ENCODE measurements at places on chromosomes 12 and 14.

DNA sequence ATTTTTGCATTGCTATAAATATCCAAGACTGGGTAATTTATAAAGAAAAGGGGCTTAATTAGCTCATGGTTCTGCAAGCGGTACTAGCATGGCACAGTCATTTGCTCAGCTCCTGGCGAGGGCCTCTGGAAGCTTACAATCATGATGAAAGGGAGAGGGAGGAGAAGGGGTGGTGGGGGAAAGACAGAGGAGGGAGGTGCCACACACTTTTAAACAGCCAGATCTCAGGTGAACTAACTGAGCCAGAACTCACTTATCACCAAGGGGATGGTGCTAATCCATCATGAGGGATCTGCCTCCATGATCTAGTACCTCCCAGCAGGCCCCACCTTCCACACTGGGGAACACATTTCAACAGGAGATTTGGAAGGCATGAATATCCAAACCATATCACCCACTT is 476.3 kb downstream of the PCNX1 start:
- no peak for DNase-seq

DNA sequence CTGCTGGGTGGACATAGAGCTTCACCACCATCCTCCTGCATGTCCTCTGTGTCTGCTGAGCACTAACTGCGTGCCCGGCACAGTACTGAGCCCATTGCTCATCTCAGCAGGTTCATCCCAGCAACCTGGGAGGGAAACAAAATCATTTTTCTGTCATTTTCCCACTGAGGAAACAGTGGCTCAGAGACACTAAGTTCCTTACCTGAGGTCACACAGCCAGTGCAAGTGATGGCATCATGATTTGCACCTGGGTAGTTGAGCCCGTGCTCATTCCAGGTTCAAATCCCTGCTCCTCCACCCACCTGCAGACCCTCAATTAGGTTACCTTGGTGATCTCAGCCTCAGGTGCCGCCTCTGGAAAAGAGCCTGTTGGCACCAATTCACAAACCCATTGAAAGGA is 23.4 kb downstream of the RNFT2 start:
- no peak for DNase-seq

- DNase-seq, result no peak
These were observed 68.4 kb downstream of the CRACR2A start for GRCh38 chr12:3684449-3685051.

DNA sequence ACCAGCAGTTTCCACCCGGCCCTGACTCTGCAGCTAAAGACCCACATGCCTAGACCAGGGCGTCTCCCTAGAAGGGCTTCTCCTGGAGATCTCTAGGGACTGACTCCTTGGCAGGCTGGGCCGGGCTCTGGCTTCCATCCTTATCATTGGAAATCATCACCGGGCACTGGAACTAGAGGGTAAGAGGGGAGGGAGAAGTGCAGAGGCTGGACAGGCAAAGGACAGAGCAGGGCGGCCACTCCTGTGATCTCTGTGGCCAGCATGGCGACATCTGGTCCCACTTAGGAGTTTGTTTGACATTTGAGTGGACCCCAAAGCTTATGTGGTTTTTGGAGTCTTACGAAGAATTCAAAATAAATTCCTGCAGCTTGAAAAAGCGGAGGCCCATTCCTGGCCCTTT is 7.1 kb downstream of the LTBP2 start:
- DNase-seq, result no peak

GRCh38 chr14:23215421-23215820 is 22.3 kb upstream of the RNF212B start:
- DNase-seq, result no peak

DNA sequence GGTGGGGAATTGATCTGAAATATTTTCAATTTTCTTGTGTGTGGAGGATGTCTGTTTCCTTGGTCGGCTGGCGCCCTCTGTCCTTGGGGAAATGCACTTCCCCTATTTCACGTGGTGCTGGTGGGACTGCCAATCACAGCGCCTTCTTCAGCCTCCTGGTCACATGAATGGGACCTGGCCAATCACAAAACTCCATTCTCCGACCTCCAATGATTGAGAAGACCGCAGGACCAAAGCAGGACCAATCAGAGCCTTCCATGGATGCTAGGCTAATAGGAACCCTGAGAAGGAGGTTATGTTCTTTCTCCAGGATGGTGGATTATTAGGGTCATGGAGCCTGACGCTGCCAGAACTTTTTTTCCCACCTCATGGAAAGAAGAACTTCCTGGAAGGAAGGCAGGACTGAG is 188.7 kb downstream of the TTC8 start:
- DNase-seq, result no peak

GRCh38 chr12:6462234-6462995 is 8.1 kb downstream of the VAMP1 start:
- peak; percentile 52 for DNase-seq

All from stimulated activated CD4-positive, alpha-beta T cell treated with anti-CD3 and anti-CD28 coated beads, Interleukin-2, amount 100 ng/mL, for 24 hours (primary cell).